Activated naive CD4-positive, alpha-beta T cell treated with anti-CD3 and anti-CD28 coated beads for 36 hours (primary cell): ENCODE measurements at places on chromosomes 16 and 17. TPM values are rescaled to one million over a fixed set of nuclear protein-coding genes. Genes with fewer than 3 reads are reported as not detected.

DNA sequence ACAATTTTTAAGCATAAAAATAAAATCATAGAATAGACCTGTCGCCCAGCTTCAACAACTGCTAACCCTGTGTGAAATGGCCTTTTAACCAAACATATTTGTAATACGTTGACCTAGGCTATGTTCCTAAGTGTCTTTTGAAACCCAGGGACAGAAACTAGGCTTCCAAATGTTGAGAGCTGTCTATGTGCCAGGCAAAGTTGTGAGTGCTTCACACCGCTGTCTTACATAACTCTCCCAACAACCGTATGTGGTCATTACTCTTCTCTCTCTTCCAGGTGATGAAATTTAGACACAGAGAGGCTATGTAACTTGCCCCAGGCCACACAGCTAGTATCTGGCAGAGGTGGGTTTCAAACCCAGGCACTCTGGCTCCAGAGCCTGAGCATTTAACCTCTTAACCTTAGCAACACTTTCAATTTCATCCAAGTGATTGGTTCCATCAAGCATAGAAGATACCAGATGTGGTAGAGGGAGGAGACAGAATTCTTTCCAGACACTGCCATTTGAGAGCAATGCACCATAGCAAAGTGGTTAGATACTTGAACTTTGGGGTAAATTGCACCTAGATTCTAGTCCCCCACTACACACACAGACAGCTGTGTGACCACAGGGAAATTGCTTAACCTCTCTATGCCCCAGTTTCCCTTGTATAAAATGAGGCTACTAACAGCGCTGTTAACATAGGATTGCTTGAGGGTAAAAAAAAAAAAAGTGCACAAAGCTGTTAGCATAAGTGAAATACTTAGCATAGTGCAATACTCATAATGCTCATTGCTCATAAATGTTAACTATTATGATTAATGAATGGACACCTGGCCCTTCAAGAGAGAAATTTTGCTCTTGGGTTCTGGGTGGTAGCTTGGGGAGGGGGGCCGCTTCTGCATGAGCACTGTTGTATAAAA lies 160.6 kb downstream of the IRX3 start:
- H3K4me1 ChIP-seq: peaks cover 3% of the 10 kb centered on the region
- DNase-seq: no peak
- H3K27ac ChIP-seq: no peak overlapping the region
- H3K27me3 ChIP-seq: no peaks in the 10 kb centered on the region
- H3K36me3 ChIP-seq: no peaks in the 10 kb centered on the region

DNA sequence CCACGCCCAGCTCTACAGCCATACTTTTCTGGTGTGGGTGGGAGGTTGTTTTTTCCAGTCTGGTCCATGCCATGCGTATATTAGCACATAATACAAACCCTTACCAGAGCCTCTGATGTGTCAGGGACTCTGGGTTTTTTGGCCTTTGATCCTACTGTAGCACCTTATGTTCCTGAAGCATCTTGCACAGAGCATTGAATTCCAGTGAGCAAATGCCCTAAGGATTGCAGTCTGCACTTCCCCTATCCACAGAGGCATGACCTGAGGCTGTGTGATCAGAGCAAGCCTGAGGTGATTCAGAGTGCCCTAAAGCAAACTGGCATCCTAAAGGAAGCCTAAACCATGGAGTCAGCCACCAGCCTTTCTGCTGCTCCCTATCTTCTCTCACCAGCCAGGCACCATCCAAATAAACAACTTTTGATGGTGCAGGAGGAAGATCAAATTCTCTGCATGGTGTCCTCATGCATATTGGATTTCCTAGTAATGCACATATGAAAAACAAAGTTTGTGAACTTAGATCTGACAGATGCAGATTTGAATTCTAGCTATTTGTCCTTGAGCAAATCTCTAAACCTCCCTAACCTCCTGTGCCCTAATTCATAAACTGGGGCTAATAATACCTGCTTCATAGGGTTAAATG lies 41.2 kb upstream of the HAS3 start:
- no peaks in the 10 kb centered on the region for H3K27me3 ChIP-seq
- no peaks in the 10 kb centered on the region for H3K4me1 ChIP-seq
- no peaks in the 10 kb centered on the region for H3K36me3 ChIP-seq
- no peak overlapping the region for H3K27ac ChIP-seq
- H3K4me3 ChIP-seq: no peak overlapping the region
- DNase-seq: no peak

Gene CACNG1
- not detected for total RNA-seq

GRCh38 chr16:86558355-86559193 lies 3.5 kb upstream of the MTHFSD start:
- no peak overlapping the region for H3K4me3 ChIP-seq
- peaks cover 7% of the 10 kb centered on the region for H3K36me3 ChIP-seq
- H3K4me1 ChIP-seq: peaks cover 10% of the 10 kb centered on the region
- H3K27ac ChIP-seq: no peak overlapping the region

Gene IKZF3
- total RNA-seq: 36.1 TPM

DNA sequence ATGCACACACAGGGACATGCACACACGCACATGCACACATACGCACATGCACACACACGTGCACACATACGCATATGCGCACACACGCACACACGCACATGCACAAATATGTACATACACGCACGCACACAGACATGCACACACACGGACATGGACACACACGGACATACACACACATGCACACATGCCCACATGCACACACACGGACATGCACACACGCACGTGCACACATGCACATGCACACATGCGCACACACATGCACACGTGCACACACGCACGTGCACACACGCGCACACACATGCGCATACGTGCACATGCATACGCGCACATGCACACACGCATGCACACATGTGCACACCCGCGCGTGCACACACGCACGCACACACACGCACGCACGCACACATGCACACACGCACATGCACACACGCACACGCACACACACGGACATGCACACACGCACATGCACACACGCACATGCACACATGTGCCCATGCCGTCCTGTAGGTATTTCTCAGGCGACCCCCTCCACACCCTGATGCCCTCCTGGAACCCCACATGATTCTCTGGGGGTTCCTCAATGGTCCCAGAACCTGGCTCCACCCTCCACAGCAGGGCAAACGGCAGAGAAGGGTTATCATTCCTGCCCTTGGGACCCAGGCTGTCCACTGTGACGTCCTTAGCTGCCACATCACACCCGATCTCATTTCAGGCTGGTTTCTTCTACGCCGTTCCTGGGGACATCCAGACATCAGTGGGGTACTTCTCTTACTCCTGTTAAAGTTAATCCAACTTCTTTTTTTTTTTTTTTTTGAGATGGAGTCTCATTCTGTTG lies 9.6 kb upstream of the RBFOX3 start:
- DNase-seq: peak; percentile 1
- no peaks in the 10 kb centered on the region for H3K36me3 ChIP-seq
- no peak overlapping the region for H3K27ac ChIP-seq
- H3K4me1 ChIP-seq: no peaks in the 10 kb centered on the region
